ENCODE measurements at places on chromosomes 2 and 18. TPM values are rescaled to one million over a fixed set of nuclear protein-coding genes. Genes with fewer than 3 reads are reported as not detected.

DNA sequence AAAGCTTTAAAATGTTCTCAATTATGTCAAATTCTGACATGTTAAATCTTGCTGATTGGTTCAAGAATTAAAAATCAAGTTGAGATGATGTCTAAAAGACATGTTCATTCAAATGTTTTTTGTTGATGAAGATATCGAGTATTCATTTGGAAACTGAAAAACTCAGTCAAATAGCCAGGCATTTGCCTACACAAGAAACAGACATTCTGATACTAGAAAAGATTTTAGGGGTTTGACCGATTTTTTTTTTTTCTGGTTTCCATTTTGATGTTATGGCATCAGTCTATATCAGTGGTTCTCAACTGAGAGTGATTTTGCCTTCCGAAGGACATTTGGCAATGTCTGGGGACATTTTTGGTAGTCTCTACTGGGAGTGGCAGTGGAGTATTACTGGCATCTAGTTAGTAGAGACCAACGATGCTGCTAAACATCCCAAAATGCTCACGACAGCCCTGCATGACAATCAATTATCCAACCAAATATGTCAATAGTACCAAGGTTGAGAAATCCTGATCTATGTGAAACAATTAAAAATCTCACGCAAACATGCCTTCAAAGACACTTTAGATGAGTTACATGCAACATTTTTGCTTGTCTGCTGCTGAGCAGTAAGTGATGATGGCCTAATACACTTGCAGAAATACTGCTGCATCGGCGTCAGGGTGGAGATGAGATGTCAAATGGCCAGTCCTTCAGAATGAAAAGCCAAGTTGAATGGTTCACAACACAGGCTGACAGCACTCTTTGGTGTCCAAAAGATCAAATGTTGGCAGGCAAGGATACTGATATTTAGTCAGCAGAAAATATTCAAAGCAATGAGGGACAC lies 12.5 kb downstream of the RASGRP3 start:
- no peak for DNase-seq

DNA sequence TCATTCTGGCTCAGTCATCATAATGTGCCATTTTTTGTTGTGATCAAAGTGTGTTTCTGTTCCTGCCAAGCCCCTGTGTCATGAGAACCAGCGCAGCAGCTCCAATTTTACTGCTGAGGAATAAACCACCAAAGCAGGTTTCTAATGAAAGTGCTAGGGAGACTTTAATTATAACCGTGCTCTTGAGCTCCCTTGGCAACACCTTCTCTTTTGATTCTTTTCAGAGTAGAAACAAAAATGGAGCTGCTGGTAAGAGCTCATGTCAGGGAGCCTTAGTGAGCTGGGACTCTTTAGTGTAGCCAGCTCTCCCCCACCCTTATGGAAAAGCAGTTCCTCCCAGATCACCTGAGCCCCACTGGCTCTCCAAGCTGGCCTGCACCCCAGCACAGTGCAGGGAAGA lies 74.3 kb downstream of the LYPD1 start:
- DNase-seq, result no peak

DNA sequence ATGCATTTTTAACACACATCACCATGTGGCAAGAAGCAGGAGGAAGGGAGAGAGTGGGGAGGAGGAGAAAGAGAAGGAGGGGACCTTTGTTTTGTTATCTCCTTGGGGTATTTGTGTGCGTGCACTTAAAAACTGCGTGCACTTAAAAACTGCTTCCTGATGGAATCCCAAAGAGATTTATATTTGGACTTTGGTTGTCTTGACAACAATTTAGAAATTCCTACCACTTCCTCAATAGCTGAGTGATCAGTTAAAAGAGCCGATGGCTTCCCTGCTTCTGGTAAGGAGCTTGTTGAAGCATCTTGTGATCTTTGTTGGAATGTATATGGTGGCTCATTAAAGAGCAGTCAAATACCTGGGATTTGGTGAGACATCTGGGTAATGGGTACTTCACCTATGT lies 4.5 kb downstream of the RAB31 start:
- no peak for DNase-seq

DNA sequence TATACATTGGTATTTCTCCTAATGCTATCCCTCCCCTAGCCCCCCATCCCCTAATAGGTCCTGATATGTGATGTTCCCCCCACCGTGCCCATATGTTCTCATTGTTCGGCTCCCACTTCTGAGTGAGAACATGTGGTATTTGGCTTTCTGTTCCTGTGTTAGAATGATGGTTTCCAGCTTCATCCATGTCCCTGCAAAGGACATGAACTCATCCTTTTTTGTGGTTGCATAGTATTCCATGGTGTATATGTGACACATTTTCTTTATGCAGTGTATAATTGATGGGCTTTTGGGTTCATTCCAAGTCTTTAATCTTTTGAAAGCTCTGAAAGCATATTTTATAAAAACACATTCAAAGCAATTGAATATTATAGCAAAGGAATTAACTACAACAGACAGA lies 1169.4 kb upstream of the ZEB2 start:
- no peak for DNase-seq

DNA sequence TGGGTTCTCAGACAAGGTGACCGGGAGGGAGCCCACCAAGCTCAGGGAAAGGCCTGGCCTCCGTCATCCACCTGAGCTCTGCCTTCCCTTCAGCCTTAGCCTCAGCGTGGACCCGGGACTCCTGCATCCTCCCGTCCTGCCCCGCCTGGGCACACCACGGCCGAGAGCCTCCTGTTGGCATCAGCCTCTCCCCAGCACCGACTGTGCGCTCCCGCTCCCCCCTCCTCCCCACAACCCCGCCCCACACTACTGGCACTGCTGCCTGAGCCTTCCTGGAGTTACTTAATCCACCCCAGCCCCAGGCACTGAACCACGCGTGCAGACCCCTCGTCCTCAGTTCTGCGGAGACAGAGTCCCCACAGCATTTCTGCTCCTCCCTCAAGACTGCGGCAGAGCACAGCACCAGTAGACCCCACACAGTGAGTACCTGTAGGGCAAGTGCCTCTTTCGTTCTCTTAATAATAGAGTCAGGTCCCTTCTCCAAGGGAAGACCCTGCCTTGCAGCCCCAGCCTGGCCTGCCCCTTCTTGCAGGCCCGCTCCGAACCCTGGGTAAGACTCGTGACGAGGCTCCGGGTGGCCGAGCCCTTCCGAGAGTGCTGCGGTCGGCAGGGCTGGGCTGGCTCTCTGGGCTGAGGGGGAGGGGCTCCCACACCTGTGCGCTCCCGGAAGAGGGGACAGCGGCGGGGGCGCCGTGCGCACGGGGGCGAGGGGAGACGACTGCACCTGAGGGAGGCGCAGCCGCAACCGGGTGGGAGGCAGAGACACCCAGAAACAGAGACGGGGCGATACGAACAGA lies at the start of gene AMER3:
TSS of gene AMER3 (plus strand) at position 285 of the 797 bp plus-strand sequence. CDS start 6,533 bp downstream, outside the sequence.
- DNase-seq, result no peak

DNA sequence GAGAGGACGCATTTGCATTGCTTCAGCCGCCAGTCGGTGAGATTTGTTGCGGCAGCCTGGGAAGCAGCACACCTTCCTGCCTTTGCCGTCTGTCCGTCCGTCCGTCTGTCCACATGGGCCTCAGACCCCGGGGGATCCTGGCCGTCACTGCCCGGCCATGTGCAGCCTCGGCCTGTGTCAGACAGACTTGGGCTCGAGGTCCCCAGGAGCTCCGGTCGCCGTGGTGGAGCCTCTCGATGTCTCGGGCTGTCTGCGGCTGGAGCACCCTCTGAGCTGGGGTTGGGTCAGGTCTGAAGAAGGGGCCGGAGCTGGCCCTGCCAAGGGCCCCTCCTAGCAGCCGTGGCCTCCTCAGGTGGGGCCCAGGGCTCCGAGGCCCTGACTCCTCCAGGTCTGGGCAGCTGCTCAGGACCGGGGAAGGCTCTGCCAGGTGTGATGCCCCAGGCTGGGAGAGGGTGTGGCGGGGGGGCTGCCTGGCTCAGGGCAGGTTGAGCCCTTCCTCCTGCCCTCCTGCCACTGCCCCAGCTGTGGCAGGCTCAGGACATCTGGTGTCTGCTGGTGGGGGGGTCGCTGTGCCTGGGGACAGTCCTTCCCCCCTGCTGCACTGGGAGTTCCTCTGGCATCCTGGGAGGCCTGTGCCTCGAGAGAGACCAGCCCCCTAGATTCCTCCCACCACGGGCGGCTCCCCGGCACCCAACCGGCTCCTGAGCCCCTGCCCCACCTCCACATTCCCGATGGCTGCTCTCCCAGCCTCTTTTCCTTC lies 11.8 kb downstream of the NEU4 start:
- DNase-seq, result no peak

GRCh38 chr18:62494764-62495163 lies 28.1 kb upstream of the ZCCHC2 start:
- no peak for DNase-seq

GRCh38 chr2:165594935-165595255 lies 125.4 kb downstream of the CSRNP3 start:
- no peak for DNase-seq

DNA sequence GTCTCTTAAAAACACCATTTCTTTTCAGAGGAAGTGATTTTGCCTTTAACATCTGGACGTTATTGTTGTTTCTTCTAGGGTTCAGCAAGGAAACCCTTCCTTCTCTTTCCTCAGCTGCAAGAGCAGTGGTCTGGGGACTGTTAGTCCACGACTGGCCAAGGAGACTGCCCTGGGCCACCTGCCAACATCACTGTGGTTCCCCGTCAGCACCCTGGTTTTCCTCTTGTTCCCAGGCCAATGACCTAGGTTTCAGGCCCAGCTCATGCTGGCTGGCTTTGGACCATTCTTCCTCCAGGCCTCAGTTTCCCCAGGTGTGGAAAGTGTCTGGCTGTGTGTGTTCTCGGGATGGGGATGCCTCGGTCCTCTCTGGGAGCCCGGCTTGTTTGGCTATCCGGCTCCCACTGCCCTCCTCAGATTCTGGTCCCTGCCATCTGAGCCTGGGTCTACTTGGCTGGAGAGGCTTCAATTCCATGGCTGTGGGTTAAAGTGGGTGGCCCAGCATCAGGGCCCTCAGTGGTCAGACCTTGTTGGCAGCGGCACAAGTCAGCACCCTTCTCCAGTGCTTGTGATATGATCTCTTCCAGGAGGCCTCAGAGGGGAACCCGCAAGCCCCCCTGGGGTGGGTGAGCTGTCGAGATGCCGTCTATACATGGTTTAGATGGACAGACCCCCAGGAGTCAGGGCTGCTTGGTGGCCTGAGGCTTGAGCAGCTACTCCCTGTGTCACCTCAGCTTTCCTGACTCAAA lies 234.3 kb upstream of the HS6ST1 start:
- DNase-seq, result no peak

GRCh38 chr2:183031911-183032794 lies 6.1 kb downstream of the NCKAP1 start:
- no peak for DNase-seq

DNA sequence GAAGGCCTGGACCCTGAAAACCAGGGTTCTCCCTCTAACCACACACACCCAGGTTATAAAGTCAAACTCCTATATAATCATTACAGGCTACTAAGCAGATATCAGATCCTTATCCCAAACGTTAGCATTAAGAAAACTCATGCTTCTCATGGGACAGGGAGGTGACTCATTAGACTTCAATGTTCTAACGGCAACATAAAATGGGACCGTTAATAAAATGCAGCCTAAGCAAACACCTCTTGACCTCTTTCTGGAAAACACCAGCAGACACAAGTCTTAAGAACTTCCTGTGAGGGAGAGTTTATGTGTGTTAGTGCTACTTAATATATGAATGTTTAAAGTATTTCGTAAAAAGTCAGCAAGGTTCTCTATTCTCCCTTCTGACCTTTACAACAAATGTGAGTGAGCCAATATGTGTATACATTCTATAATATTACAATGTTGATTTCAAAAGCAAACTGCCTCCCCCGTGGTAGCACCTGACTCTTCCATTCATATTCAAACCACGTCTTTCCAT lies 31.7 kb downstream of the LPIN2 start:
- DNase-seq, result peak; percentile 46

NR4A2 gene
- 21.7 TPM for polyA plus RNA-seq

GRHL1 gene
- polyA plus RNA-seq, result 0.73 TPM

SERPINB8 gene
- 9.0 TPM for polyA plus RNA-seq

C2orf81 gene
- polyA plus RNA-seq, result not detected

MGAT4A gene
- polyA plus RNA-seq, result 113 TPM

CLEC4F gene
- polyA plus RNA-seq, result not detected

PPP1CB gene
- 62.1 TPM for polyA plus RNA-seq

GALR1 gene
- polyA plus RNA-seq, result not detected

Measured in immature natural killer cell (primary cell).